DMS 273 treated with DMSO at 0.1 percent for 48 hours (cell line): ENCODE measurements at places on chromosomes 3 and 15.

DNA sequence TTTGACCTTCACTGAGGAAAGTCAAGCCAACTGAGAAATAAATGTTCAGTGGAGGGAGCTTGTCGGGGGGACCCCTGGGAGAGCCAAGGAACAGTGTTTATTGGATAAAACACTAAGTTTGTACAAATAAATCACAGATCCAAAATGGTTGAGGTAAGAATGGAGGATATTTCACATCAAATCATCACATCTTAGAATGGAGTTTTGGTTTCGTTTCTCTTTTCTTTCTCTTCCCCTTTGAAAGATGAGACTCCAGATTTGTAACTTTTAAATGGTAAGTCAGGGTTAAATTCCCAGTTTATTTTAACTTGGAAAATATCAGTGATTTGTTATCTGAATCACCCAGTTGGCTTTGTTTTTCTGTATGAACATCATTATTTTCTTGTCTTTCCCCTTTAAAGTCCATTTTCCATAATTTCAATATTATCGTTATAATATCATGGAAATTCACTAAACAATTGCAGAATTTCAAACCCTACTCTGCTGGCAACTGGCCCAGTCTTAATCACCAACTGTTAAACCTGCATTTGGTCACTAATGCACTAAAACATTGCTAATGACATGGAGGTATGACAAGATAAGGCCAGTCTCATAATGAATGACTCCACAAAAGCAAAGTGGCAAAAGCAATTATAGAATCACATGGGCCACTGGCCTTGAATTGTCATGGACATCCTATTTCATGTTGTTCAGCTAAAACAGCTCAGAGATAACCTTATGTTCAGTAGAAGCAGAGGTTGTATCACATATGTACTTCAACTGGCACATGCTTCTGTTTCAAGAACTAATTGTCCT, 295.1 kb downstream of the SHOX2 start:
- DNase-seq = peak; percentile 39

GRCh38 chr3:191197761-191198306, 1.2 kb upstream of the OSTN start:
- DNase-seq = no peak

- DNase-seq = no peak
Measured at GRCh38 chr3:191328383-191328961, 722 bp upstream of the CCDC50 start.

DNA sequence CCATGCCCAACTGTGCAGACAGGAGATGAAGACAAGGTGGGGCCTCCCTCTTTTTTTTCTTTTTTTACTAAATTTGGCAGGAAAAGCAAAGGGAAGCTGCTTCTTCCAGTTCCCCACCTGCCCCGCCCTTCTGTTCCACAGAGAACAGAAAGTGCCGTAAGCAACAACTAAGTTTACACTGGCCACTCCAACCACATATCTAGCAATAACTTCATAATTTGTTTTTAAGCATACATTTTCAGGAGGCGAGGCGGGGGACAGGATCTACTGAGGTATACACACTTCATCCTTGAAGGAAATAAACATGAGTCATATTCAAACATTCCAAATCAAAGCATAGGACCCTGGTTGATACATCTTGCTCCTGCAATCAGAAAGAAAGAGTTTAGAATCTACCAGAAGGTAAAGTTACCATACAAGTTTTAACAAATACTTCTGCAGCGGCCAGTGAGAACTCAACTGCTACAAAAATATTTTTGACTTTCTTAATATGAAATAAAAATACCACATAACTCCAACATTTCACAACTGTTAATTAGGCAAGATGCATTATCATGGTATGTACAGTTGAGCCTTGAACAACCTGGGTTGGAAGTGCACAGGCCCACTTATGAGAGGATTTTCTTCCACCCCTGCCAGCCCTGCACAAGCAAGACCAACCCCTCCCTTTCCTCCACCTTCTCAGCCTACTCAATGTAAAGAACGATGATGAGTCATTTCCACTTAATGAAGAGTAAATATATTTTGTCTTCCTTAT, 50.7 kb downstream of the FOXP1 start:
- DNase-seq = no peak

DNA sequence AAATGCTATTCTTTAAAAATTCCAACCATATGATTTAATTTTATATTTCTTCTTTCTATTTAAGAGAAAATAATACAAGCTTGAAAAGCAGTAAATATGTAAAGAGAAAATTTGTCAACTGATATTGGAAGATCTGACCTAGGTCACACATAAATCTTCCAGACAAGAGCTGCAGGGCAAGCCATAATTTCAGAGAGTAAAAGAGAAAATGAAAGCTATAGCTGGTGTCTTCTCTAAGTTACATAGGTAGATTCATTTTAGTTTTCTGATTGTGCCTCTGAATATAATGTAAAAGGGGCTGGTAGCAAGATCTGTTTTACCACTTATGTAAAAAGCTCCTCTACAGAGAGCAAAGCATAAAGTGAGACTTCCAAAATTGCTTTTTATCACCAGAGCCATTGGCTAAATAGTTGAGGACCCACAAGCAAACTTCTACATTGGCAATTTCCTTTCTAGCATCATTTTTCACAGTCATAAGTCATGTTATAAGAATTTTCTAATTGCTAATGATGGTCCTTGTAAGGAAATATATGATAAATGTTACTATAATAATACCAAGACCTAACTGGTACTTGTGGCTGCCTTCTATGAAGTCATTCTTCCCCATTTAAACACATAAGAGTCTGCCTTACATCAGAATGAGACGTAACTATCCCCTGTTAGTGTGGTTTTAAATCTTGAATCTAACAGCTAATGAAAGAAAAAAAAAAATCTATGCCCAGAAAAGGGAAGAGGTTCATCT, 80.8 kb upstream of the SKOR1 start:
- DNase-seq = no peak

GRCh38 chr3:147431751-147432150, 22.6 kb downstream of the ZIC1 start:
- no peak for DNase-seq

- DNase-seq = no peak
Measured at GRCh38 chr15:60573936-60574335, 95.0 kb upstream of the ICE2 start.

DNA sequence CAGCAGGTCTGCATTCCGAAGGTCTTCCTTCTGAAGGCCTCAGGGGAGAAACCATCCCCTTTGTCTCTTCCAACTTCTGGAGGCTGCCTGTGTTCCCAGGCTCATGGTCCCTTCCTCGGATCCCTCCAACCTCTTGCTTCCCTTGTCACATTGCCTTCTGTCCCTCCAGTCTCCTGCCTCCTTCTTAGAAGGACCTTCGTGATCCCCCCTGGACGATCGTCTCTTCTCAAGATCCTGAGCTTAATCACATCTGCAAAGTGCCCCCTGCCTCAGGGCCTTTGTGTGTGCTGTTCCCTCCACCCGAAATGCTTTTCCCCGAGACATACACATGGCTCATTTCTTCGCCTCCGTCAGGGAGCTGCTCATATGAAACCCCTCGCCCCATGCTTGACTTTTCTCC, 505.8 kb downstream of the SHQ1 start:
- DNase-seq = no peak

- DNase-seq = no peak
Measured at GRCh38 chr15:101458908-101459578, 30.5 kb downstream of the PCSK6 start.

GRCh38 chr15:39594446-39595337, 13.8 kb downstream of the THBS1 start:
- DNase-seq = no peak

DNA sequence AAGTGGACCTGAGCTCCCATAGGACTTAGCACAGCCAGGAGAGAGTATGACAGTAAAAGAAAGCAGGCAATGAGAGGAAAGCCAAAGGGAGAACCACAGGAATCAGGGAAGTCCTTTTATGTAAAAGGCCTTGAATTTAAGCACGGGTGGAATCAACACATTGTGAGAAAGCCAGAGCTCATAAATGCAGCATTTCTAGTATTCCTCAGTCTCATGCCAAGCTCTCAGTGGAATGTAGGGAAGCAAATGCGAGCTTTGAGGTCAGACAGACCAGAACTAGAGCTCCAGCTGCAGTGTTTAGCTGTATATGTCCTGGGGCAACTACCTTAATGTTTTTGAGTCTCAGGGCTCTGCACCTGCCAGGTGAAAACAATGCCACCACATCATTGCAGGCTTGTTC, 132.1 kb upstream of the TRIM42 start:
- no peak for DNase-seq

DNA sequence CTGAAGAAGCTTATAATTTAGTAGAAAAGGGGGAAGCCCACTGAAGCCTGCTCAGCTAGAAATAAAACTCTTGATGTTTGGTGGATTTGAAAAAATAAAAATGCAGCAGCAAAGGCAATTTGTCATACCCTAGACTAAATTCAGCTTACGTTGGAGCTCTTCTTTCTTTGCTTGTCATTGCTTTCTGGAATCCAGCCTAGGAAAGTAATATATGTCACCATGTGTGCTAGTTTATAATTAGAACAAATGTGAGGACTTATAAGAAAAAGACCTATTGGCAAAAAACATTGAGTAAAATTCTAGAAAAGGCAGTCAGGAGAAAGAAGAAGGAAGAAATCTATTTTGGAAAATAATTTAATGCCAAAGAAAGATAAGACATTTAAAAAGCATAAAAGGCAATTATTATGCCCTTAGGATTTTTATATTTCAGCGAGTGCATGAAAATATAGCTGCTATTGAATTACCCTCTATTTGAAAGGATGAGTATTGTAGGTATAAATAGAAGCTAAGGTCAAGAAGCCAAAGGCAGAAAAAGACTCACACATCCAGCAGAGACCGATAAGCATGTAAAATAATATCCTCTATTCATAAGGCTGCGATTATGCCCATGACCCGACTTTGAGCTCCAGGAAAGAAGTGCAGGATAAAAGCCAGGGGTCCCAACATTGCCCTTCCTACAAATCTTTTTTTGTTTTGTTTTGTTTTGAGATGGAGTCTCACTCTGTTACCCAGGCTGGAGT, 10.6 kb upstream of the BTBD1 start:
- DNase-seq = no peak

GRCh38 chr15:77016321-77016695, 21.4 kb downstream of the PSTPIP1 start:
- no peak for DNase-seq

- DNase-seq = no peak
Measured at GRCh38 chr3:123518892-123519485, 65.9 kb downstream of the HACD2 start.

DNA sequence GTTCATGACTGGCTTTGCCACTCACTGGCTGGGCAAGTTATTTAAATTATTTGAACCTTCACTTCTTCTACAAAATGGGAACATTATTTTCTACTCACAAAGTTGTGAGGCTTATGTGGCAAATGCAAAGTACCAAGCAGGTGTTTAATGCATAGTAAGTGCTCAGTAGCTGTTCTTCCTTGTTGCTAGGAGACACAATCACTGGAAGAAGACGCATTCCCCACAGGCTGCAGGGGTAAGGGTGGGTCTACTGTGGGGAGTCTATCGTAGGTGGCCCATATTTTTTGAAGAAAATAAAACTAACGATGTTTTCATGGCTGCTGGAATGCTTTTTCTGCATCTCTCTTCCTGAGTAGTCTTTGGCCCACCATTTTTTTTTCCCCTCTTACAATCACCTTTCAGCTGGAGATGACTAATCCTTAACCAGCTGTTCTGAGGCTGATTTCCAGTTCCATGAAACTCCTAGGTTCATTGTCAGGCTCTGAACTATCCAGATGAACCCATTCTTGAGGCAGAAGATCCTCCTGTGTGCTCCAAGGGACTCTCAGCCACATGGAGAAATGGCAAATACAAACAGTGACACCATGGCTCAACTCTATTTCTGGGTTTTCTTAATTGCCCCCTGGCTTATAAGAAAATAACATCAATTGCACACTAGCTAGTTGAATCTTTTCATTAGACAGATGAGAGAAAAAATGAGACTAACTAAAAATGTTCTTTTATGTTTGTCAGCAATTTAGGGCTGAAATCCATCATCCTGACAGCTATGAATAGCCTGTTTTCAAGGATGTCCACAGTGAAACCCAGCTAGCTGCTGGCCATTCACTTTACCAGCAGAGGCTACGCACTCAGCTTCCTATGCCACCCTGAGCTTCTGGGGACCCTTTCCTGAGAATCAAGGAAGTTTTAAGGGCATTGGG, 108.3 kb upstream of the ETV5 start:
- no peak for DNase-seq

GRCh38 chr15:97684249-97684648, 276.3 kb upstream of the ARRDC4 start:
- no peak for DNase-seq

- no peak for DNase-seq
Measured at GRCh38 chr15:61715082-61715481, 345.2 kb downstream of the VPS13C start.
